HEK293T (cell line): ENCODE measurements at places on chromosomes 1 and 21.

- DNase-seq, result no peak
Measured at GRCh38 chr1:31063631-31064030, 1.9 kb downstream of the PUM1 start.

DNA sequence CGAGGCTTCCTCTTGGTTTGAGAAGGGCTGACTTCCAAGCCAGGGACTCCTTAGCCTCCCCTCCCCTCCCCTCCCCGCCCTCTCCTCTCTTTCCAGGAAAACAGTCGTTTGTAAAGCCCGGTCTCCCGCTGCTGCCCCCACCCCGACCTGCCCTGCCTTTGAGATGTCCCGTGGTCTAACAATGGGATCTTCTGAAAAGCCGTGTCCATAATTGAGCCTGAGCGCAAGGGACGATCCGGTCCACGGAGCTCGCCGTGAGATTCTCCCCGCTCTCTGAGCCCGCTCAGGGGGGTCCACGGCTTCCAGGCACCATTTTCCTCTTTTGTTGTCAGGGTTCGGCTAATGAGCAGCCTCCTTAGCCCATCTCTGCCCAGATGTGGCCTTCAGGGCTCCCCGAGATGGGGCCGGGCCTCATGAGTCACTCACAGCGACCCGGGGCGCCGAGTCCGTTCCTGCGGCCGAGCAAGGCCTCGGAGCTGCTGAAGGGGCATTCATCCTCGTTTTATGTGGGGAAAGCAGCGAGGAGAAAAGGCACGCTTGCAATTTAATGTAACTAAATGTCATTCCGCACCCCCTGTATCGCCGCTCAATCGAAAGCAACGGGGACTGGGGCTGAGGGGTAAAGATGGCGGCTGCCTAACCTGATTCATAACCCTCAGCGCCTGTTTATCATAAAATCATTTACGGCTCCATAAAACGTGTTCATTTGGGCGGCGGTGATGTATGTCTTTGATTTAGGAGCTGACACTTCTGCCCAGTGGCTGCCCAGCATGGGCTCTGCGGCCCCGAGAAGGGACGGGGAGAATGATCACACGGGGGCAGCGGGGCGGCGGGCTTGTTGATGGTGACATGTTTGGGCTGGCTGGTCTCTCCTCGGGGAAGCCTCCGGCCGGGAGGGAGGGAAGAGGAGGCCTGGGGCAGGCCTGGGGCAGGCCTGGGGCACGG lies 232.6 kb upstream of the C1orf174 start:
- no peak for DNase-seq

DNA sequence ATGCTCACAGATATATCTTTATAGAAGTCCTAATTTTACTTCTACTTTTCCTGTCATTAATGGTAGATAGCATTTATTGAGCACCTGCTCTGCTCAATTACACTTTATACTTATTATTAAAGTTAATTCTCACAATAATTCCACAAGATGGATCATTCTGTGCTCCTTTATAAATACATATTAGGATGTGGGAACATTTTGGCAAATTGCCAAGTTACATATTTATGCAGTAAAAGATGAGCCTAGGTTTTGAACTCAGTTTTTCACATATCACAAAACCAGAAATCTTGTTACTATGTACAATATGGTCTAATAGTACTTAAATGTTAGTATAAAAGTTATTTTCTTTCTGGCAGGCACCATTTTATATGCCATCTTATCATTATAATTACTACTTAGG lies 895.0 kb upstream of the B3GALT2 start:
- no peak for DNase-seq

DNA sequence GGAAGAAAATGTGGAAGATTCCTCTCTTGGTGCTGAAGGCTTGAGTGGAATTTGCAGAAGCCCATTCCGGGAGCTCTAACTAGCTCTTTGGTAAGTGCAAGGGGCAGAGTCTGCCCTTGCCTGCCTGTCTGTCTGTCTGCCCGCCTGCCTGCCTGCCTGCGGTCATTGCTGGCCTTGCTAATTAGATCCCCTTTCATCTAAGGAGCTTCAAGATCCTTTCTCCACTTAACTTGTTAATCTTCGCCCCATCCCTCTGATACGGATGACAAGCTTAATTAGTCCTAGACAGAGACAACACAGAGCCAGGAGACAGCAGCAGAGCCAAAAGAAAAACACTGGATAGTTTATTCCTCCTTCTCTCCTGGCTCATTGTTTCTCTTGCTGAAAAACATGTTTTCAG lies 80.2 kb upstream of the GADD45A start:
- DNase-seq, result no peak

DNA sequence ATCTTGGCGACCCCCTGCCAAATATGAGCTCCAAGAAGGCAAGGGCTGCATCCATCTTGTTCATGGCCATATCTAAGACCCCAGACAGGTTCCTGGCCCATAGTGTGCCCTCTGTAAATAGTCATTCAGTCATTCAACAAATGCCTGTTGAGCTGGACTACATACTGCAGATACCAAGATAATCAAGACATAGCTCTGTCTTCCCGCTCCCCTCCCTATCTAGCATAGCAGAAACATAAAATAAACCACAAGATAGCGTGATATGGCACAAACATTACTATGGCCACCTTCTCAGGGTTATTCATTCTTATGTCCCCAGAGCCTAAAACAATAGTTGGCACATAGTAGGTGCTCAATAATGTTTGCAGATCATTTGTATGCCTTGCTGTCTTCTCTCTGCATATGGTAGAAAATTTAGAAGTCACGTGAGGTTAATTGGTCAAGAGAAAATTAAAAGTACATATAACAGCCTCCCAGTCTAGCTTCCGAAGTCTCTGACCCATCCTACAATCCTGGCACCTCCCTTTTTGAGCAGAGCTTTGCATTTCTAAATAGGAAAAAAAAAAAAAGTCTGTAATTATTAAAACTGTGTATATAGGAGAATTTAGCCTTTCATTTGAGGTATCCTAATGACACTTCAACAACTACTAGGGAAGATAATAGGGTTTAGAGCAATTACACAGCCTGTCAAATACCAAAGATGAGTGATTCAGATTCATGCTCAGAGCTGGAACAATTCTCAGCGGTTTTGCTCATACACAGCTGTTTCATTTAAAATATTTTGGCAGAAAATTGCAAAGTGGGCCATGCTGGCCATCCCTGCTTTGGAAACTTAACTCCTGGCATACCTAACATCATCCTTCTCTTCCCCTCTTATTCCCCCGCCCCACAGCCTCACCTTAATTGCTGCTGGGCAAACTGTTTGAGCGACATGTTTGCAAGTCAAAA lies 219.0 kb downstream of the KAZN start:
- no peak for DNase-seq

DNA sequence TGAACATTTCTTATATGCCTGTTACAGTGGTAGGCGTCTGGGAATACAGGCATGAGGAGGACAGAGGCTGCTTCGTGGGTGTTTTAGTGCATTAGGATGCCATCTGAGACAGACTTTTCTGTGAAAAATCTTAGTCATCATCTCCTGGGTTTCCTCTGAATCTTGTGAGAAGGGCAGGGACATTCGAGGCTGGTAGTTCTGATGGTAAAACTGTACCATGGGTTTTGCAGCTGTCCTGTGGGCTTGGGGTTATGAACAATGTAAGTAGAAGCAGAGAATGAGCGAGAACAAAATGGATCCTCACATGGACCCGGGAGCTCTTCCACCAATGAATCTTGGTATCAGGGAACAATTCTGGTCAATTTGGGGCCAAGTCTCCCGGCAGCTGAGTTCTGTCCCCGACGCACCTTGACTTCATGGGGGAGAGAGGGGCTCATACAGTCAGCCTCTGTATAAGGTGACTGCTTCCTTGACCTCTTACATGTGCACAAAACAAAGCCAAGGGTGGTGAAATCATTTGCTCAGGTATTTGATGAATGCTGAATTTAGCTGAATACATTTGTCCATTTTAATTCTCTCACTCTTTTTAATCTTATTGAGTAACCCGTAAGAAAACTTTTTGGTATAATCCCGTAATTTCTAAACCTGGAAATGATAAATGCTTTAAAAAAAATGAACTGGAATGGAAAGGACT lies 63.6 kb upstream of the ERRFI1 start:
- DNase-seq, result no peak

DNA sequence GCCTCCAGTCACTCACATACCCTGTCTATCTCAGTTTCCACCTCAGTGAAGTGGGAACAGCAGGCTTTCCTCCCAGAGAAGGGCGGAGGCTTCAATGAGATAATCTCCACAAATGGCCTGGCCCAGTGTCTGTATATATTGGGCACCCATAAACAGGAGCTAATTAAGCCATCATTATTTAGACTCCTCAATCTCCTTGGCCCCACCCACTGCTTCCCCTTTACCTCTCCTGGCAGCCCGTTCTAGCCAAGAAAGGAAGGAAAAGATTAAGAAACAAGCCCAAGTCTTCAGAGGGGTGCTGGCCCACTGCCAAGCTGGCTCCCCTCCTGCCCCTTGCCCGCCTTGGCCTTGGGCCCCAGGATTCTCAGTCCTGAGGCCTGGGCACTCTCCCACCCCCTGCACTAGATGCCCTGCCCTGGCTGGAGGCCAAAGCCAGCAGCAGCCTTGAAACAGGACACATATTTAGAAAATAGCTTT lies 15.9 kb upstream of the EPB41 start:
- no peak for DNase-seq

- DNase-seq, result no peak
Measured at GRCh38 chr1:65323246-65323645, 13.9 kb downstream of the DNAJC6 start.

GRCh38 chr1:190478149-190479049 lies 735 bp upstream of the BRINP3 start:
- DNase-seq, result peak; percentile 49

GRCh38 chr1:162233066-162233465 lies 143.6 kb downstream of the SPATA46 start:
- DNase-seq, result no peak

DNA sequence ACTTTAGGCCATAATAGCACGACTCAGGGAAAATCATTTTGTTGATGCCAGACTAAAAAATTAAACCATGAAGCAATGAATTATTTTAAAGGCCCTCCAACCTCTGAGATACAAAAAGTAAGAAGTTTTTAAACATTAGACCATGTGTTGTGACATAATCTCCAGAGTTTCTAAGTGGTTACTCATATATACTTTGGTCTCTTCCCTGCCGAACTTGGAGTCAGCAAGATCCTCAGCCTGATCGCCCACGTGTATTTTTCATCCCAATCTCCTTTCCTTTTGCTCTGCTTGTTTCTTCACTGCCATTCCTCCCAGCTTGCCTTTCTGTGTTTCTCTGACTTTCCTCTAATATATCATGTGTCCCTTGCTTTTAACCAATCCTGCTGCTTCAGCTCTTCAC lies 3.8 kb downstream of the ARV1 start:
- DNase-seq, result no peak

GRCh38 chr1:192830595-192831246 lies 21.9 kb downstream of the RGS2 start:
- no peak for DNase-seq

DNA sequence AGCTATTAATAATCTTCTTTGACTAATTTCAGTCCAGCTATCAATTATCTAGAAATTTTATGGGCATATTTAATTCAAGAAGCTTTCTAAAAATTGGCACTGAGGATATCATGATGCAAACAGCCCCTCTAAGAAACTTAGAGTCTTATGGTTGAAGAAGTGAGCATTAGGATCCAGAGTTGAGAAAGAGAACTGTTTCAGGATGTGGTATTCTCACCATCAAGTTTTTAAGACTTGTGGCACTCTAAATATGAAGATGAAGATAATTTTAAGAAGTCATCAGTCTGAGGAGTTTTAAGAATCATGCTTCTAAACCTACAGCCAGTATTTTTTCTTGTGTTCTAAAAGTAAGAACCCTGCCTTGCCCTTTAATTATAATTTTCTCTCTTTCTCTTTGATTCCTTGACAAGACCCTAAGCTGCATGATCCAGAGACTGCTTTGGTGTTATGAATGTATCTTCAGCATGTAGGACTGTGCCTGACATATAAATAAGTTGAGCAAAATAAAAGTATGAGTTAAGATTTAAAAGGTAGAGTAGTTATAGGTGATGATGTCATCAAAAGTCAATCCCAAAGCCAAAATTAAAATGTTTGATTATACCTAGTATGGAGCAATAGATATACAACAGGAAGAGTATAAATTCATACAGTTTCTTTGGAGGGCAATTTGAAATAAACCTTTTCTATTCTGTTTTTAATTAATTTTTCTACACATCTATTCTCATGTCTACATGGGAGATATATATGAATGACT lies 39.1 kb downstream of the RPS6KC1 start:
- no peak for DNase-seq

DNA sequence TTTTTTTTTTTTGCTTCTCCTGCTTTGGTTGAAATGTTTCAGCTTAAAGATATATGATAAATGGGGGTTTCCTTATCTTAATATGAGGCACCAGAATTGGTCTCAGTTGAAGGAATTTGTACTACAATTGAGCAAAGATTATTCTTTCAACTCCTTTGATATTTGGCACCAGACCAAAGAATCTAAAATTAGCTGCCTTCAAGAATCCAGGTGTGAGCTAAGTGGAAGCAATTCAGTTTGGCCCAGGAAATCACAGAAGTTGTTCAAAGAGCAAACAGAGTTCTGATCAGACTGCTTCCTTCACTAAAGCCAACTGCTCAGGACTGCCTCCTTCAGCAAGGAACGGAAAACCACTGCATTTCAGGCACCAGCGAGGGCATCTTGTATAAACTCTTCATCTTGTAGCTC lies 68.3 kb upstream of the BCAR3 start:
- DNase-seq, result no peak

- no peak for DNase-seq
Measured at GRCh38 chr1:160748181-160748877, 9.3 kb downstream of the SLAMF7 start.

GRCh38 chr1:91651661-91652071 lies 151.0 kb downstream of the CDC7 start:
- no peak for DNase-seq

- DNase-seq, result peak; percentile 37
Measured at GRCh38 chr1:2494323-2494693, 18.2 kb downstream of the PLCH2 start.

- peak; percentile 70 for DNase-seq
Measured at GRCh38 chr1:159132271-159132881, 39.0 kb upstream of the CADM3 start.

DNA sequence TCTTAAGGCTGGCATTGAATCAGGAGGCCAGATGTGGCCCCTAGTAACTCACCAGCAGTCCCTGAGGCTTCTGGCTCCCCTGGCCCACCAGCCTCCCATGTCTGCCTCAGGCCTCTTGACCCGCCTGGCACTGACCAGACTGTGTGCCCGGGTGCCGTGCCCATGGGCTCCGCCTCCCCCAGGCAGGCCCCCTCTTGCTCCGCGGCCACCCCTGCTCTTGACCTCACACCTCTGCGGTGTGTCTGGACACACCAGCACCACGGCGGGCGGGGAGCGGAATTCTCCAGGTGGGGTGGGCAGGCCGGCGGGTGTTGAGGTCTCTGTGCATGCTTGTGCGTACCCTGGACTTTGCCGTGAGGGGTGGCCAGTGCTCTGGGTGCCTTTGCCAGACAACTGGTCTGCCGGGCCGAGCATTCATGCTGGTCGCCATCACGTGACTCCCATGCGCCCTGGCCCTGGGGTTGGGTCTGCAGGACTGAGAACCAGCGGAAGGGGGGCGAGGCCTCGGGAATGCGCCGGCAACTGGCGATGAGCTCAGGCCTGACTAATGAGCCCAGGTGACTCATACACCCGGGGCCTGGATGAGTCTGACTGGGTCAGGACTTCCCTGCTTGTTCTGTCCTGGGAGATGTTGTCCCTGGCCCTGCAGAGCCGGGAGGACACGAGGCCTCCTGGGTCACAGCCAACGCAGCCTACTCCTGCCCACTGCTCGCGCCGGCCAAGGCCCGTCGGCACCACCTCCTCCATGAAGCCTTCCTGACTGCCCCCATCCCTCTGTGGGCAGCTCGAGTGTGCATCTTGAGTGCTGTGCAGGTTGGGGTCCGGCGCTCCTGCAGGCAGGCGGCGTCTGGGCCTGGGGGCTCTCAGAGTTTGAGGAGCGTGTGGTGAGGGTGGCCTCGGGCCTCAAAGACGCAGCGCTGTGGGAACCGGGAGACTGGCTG lies 22.6 kb downstream of the COL18A1 start:
- DNase-seq, result no peak

GRCh38 chr1:29960156-29960755 lies 723.9 kb downstream of the PTPRU start:
- DNase-seq, result no peak
